Activated B cell treated with CpG ODN at 0.5 μM for 24 hours (primary cell): ENCODE measurements at places on chromosomes 7 and 10.

DNA sequence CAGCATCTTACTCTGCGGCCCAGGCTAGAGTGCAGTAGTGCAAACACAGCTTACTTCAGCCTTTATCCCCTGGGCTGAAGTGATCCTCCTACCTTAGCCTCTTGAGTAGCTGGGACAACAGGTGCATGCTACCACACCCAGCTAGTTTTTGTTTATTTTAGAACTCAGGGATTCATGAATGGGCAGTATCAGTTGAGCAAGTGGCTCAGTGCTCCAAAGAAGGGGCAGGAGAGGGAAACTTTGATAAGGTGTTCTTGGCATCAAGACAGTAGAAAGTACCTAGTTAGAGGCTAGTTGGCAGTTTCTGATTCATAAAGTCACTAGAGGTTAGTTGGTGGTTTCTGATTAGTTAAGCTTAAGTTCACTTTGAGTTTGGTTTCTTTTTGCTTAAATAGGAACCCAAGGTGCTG lies 18.4 kb downstream of the TRIM24 start:
- DNase-seq, result no peak

DNA sequence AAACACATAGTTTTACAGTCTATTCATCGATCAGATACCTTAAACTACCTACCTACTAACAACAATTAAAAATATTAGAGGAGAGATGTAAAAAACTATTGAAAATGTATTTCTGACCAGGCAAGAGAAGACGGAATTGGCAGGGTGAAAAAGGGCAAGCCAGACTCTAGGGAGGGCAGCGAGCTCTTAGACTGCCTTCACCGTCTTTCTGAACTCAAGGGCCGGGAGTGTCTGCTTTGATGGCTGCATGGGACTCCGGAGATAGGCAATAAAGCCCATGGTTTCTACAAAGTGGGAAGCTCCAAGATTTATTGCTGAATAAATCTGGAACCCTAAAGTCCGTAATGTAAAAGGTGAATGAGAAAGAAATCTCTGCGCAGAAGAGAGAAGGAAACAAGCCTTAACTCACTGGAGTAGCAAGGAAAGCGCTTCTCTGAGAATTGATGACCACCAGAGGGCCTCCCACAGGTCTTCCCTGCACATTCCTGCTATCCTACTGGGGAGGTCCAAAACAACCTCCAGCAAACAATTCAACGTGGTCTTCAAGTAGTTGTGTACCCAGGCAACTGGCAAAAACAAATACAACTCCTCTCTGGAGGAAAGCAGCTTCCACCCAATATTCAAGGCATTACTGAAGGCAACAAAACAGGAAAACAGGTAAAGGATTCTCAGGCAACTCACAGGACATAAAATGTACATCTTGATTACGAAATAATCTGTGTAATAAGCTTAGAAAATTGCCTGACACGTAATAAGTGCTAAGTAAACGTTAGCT lies 181.3 kb downstream of the SDK1 start:
- no peak for DNase-seq

- no peak for DNase-seq
Measured at GRCh38 chr7:1516586-1517251, 12.5 kb upstream of the INTS1 start.

GRCh38 chr7:30521532-30521931 lies 16.9 kb upstream of the GGCT start:
- no peak for DNase-seq

GRCh38 chr10:47078393-47079203 lies 167.4 kb downstream of the PTPN20 start:
- DNase-seq, result no peak

GRCh38 chr7:26492816-26493215 lies 201.2 kb downstream of the SNX10 start:
- DNase-seq, result no peak
